ENCODE measurements at places on chromosomes 3 and 15.

- DNase-seq, result no peak
Observed at GRCh38 chr15:70964686-70965085, 72.1 kb downstream of the LRRC49 start.

DNA sequence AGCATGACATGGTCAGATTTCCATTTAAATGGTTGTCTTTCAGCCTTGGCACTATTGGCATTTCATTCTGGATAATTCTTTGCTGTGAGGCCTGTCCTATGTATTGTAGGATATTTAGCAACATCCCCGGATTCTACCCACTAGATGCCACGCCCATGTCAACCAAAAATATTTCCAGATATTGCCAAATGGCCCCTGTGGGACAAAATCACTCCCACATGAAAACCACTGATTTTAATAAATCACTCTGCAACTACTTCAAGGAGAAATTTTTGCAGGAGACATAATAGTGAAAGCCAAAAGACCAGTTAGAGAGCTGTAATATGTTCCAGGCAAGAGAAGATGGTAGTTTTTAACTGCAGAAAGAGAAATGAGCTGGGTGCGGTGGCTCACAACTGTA lies 55.9 kb upstream of the RARB start:
- no peak for DNase-seq

DNA sequence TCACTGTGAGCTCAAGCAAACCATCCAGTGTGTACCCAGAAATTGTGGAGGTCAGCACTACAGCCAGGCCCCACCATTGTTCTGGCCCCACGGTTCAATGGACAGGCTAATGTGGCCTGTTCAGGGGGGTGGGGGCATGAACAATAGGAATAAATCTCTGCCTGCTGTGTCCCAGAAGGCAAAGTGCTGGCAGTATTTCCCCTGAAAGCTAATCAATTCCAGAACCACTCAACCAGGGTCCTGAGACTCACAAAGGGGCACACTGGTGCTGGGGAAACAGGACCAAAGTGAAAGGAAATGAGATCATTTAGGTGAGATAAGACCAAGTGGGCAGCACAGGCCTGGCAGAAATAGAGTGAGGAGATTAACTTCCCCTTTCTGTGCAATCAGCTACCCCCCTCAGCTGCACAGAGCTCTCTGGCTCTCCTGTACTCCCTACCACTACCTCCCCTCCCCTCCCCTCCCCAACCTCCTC lies 11.5 kb downstream of the CRYGS start:
- no peak for DNase-seq

DNA sequence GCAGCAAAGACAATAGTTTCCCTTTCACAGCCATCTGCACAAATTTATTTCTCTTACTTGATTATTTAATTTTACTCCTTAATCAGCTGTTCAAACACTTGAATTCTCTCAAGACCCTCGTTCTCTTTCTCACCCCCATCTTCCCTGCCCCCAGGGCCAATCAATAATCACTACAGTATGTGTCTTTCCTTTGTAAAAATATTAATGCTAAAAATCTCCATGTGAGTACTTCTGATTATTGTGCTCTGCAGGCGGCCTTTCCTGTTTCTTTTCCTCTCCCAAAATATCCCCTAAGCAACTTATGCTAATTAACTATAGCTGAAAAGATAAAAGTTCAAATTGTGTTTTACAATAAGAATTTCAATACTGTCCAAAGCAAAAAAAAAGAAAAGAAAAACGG lies 617.0 kb upstream of the CBLB start:
- DNase-seq, result no peak

DNA sequence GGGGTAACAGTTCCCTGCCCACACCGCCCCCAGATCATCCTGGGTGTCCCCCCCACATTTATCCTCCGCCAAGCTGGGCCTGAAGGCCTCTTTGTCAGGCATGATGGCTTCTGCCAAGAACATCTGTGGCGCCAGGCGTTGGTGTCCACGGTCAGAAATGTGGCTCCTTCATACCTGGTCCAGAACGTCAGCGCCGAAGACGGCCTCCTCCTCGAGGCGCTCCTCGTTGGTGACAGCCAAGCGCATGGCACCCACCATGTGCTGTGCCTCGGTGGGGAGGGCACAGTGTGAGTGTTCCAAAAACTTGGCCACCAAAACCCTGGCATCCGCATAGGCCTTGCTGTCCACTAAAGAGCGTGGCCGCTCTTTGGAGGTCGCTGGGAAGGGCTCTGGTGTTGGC lies 146.5 kb downstream of the NSMCE3 start:
- no peak for DNase-seq

GRCh38 chr3:9837701-9838582 lies 5.9 kb downstream of the RPUSD3 start:
- no peak for DNase-seq

DNA sequence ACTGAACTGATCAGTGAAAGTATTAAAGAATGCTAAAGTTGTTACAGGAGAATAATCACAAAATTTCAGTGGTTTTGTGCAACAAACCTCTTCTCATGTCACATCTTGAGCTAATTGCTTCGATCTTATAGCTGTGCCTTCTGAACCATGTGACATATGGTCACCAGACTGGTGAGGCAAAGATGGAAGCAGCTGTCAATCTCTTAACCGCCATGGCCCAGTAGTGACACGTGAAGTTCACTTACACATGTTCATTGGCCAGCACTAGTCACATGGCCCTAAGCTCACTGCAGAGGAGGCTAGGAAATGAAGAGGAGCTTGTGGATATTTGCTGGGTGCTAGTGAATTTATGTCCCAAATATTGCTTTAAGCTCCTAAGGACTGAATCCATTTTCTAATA lies 32.5 kb downstream of the BOC start:
- peak; percentile 61 for DNase-seq
